ENCODE measurements at places on chromosomes 3 and 15. TPM values are rescaled to one million over a fixed set of nuclear protein-coding genes. Genes with fewer than 3 reads are reported as not detected.

The TGM5 gene
- not detected for total RNA-seq

The TMC3 gene
- not detected for total RNA-seq

GRCh38 chr15:49624056-49624455 lies 3.2 kb downstream of the DTWD1 start:
- no peak for DNase-seq

The RARRES1 gene
- 0.27 TPM for total RNA-seq

GRCh38 chr15:64583519-64583918 lies 123.1 kb downstream of the ZNF609 start:
- no peak for DNase-seq

- DNase-seq: no peak
These were observed 63.0 kb downstream of the TMEM44 start for GRCh38 chr3:194570235-194570634.

The EXD1 gene
- not detected for total RNA-seq

DNA sequence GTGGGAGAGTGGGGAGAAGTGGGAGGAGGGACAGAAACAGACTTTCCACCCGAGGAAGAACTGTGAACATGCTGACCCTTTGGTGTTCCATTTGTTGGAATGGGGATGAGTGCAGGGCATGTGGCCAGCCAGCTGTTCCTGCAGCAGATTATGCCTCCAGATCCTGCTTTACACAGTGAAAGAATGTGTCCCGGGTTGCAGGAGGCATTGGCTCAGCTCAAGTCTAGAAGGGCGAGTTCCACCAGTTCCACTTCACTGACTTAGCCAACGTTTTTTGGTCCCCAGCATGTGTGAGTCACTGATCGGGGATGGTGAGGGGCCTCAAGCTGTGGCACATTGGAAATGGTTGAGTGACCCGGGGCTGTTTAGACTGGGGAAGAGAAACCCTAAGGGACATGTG lies 307.0 kb upstream of the ROPN1 start:
- no peak for DNase-seq

The GP5 gene
- total RNA-seq: 0.09 TPM

GRCh38 chr3:52313774-52314188 lies 2.3 kb upstream of the DNAH1 start:
- no peak for DNase-seq

DNA sequence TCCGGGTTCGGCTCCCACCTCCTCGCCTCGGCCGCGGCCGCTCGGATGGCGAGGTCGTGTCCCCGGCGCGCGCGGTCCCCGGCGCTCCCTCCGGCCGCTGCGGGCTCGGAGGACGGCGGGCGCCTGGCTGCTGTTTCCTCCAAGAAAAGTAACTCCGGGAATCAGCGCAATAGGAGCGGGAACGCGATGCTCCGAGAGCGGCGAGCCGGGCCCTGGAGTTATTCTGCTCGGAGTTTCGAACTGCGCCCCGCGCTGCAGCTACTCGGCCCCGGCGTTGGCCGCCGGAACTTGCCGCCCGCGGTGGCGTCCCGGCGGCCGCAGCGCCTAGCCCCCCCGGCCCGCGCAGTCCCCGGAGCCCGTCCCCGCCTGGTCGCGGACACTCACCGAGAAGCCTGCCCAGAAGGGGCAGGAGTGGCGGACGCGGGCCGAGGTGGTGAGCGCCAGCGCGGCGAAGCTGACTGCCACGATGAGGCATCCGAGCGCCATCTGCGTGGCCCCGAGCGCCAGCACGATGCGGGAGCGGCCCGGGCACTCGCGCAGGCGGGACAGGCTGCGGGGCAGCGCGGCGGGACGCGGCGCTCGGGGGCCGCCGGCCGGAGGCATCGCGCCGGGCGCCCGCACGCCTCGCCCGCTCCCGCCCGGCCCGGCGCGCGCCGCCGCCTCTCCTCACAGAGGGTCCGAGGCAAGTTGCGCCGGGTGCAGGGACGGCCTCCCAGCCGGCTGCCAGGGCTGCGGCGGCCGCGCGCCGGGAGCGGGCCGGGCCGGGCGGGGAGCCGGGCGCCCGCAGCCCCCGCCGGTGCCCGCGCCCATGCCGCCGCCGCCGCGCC lies 251.9 kb downstream of the TJP1 start:
- DNase-seq: peak; percentile 78

DNA sequence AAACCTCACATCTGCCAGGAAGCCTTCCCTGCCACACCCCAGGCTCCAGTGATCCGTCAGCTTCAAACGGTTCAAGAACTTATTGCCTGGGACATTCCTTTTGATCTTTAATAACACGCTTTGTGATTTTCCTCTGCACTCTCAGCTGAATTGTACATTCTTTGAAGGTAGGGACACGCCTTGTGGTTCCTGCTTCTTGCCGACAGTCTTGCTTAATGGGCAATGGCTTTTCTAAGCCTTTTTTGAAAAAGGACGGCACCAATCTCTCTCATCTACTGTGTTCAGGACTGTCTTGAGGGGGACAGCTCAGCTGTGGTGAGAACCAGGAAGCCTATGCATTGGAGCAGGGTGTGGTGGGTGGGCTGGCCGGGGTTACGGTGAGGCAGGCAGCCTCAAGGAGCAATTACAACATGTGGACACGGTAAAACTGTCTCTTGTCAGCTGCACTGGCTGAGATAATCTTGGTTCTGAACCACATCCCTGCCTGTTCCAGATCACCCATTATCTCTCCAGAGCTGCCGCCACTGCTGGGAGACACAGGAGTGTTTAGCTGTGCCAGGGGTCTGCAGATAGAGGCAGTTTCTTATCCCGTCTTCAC lies 46.0 kb upstream of the GLCE start:
- DNase-seq: no peak

GRCh38 chr3:126025116-126025729 lies 56.2 kb downstream of the ROPN1B start:
- DNase-seq: no peak

GRCh38 chr3:52820736-52821135 lies 9.7 kb downstream of the ITIH4 start:
- peak; percentile 88 for DNase-seq

GRCh38 chr3:43028001-43028400 lies 48.9 kb downstream of the GASK1A start:
- DNase-seq: peak; percentile 6

DNA sequence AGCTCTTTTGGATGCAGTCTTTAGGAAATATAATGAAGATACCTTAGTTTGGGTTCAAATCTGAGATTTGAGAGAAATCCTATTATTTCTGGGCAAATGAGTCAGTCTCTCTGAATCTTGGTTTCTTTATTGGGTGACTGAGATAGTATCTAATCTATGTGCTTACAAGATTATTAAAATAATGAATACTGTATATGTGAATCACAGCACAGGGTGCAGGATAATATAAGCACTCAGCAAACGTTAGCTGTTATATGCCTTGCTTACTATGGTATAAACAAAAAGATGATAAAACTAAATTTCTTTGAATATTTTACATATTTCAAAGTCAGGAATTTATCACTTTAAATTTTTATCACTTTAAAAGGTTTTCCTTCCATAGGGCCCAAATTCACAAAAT lies 29.6 kb downstream of the FGF7 start:
- no peak for DNase-seq

The CCDC50 gene
- 47.6 TPM for total RNA-seq

Data from endodermal cell (in vitro differentiated cells).